ENCODE measurements at places on chromosomes 5 and 9.

DNA sequence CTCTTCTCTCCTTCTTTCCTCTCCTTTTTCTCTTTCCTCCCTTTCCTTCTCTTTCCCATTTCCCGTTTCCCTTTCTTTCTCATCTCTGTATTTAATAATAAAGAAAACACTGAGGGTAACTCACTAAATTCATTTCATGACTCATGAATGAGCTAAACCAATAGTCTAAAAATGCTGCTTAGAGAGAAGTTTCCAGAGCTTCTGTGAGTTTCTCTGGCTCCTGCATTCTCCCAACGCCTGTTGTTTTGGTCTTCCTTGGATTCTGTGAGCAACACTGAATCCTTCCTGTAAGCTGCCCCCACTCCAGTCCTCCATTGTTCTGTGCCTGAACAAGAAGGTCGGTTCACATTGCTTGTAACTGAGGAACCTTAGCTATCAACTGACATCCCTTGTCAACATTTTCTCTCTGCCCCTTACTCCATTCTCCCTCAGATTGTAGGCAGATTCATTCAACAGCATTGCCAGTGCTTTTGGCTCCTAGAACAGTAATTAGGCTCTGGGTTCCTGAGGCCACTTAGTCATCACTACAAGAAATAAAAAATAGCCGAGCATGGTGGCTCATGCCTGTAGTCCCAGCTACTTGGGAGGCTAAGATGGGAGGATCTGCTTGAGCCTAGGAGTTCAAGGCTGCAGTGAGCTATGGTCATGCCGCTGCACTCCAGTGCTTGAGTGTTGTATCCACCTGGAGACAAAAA, 237.7 kb upstream of the KLF4 start:
- DNase-seq = no peak

GRCh38 chr9:76354221-76354620, 40.0 kb downstream of the RFK start:
- DNase-seq = no peak

DNA sequence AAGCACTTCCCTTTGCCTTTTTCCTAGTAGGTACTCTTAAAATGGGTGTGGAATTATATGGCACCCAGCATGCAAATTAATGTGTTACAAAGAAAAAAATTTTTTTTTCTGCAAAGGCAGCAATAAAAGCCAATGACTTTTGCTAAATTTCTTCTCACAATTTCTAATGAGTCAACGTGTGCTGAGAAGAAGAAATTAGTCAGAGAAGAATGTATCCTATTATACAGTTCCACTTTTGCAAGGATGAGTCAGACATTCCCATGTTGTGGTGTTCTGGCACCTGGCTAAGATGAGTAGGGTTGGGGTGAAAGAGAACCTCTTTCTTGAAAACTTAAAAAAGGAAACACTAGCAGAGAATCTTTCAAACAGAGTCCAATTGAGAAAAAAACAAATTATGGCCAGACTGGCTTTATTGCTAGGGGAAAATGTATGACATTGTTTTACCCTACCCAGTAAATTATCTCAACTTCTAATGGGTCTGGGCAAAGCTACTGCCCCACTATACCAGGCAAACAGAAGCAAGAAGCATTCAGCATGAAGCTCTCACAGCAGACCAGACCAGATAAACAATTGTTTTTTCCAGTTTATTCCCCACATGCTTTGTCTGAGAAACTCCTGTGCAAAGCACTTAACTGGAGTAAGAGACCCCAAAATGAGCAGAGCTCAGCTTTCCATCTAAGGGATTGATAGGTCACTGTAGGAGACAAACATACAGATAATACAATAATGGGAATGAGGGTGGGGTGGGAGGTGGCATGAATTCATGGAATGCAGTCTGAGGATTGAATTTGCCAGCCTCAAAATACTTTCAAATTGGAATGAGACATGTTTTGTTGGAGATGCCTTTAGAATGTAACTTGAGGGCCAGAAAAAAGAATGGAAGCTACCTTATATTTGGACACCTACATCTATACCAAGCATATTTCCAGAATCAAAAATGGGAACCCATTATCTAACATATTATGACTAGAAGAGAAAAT, 220.8 kb upstream of the RFX3 start:
- DNase-seq = peak; percentile 88

GRCh38 chr5:166123717-166124116, 2167.7 kb upstream of the WWC1 start:
- no peak for DNase-seq

DNA sequence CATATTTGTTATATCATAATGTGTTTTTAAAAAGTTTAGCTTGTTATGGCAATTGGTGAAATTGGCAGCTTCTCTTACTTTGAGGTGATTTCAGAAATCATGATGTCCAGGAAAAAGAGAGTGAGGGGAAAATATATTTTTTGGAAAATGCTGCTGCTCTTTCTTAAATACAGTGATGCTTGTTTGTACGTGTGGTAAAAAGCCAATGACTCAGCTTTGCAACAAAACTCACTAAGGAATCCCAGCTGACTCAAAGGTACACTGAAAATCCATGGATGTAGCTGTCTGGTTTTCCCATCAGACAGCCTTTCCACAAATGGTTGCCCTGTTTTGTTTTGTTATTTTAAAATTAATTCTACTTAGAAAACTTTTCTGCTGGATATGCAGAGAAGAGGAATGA, 306.4 kb upstream of the PAPPA start:
- peak; percentile 21 for DNase-seq

- DNase-seq = no peak
These were observed 81.1 kb upstream of the RPS23 start for GRCh38 chr5:82359272-82359671.

DNA sequence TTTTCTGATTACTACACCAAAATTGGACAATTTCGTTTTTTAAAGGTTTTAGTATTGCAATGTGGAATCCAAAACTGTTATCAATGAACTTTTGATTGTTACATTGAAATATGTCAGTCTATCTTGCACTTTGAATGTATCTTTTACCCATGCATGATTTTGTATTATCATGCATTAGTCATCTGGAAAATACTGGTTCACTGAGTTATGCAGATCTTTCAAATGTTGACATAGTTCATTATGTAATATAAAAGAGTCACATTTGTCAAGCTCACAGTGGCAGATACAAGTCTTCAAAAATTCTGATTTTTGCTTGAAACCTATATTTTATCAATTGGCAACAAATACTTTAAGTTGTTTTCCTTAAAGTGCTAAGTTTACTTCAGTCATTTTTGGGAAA, 85.2 kb downstream of the NR3C1 start:
- no peak for DNase-seq

DNA sequence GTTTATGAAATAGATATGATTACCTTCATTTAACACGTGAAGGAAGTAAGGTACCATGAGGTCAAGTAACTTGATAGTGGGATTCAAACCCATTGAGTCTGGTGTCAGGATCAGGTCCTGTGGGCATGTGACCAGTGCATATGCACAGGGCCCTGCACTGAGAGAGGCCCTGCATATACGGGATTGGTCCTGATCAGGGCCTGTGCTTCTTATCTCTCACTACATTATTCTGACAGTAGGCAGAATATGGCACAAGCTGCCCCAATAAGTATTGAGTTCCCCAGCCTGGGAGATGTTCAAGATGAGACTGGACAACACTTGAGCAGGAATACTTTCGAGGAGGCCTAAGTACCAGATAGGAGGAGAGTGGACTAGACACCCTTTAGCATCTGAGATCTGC, 44.0 kb downstream of the GALNT10 start:
- no peak for DNase-seq

DNA sequence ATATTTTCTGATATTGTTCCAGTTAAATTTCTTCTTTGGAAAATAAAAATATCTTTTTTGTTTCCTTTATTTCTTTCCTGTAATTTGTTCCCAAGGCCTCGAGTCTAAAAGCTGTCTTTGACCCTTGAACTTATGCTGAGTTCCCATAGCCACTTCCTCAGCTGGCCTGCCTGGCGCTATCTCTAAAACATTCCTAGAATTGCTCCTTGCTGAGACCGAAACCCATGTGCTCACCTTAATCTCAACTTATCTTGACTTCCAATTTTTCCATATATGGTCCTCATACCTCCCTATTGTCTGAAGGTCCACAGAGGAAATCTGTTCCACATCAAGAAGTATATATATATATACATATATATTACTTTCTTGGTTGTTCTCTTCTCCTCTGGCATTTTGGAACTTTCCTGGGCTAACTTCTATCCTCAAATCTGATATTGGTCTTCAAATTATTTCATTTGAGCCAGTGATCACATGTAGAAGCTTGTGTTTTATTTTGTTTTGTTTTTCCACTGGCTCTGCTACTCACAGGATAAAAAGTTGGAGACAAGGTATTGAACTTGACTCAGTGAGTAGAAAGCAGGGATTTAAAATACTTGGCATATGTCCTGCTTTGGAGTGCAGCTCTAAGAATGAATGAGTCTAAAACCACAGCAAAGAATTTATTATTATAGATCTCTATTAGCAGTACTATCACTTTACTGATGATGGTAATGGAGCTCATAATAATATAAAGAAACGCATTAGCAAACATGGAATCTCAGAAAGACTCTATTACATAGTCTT, 45.2 kb downstream of the ENC1 start:
- peak; percentile 95 for DNase-seq

DNA sequence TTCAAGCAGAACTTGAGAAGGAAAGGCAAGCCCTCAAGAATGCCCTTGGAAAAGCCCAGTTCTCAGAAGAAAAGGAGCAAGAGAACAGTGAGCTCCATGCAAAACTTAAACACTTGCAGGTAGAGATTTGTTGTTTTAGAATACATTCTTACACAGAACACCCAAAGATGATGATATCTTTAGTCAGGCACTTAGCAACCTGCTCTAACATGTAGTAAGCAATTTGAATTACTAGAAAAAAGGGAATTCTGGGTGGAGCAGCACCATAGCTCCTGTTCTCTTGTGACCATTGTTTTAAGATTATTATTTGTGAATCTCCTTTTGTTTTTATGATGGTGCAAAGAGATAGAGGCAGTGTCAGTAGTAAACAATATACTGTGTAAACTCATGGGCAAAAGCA, 63.1 kb downstream of the RAB14 start:
- no peak for DNase-seq

DNA sequence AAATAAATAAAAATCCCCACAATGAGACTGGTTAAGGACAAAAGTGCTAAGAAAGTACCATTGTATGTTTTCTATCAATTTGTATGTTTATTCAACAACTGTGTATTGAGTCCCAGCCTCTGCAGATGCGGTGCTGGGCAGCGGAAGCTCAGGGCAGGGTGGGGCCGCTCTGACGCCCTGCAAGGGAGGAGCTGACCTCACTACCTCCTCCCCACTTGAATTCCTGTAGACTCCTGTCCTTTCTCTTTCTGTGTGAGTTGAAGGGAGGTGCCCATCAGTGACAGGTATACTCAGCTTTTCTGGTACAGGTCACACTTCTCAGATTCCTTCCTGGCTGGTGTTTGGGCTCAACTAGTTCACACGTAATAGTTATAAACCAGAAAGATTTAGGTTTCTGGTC, 27.0 kb downstream of the ANGPTL2 start:
- no peak for DNase-seq

DNA sequence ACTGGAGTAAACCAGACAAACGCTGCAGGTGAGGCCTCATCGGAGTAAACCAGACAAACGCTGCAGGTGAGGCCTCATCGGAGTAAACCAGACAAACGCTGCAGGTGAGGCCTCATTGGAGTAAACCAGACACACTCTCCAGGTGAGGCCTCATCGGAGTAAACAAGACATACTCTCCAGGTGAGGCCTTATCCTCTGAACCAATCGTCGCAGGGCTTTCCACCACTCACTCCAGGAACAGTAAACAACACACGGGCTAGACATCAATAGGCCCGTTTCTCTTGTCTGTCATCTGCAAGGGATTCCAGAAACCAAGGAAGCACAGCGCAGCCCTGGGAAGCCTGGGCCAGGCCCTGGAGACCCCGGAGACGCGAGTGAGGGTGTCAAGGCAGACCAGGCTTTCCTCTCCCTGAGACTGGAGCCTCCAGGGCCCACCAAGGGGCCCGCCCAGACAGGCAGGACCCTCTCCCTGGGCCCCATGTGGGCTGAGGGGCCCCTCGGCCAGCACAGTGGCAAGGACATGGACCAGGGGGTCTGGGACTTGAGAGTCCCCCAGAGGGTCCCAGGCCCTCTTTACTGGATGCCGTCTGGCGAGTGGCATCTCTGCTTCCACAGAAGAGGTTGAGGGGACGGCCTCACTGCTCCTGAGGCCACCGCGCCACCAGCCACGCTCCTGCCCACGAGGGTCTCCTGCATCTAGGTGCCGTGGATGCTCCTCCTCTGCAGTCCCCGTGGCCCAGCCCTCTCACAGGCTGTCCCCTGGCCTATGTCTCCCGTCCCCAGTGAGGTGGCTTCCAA, 26.4 kb upstream of the NSMF start:
- no peak for DNase-seq

GRCh38 chr5:121182788-121183490, 668.7 kb upstream of the FTMT start:
- DNase-seq = peak; percentile 25

DNA sequence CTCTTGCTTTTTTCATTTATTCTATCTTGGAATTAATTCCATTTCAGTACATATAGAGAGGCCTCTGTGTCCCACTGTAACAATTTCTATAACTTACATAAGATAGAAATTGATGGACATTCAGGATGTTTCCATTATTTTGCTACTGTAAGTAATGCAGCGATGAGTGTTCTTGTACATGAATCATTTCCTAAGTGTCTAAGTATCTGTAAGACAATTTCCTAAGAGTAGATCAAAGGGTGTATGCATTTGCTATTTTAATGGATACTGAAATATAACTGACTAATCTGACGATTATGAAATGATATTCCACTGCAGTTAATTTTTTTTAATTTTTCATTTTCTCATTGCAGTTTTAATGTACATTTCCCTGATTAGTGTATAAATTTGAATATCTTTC, 23.0 kb upstream of the RBM22 start:
- no peak for DNase-seq

DNA sequence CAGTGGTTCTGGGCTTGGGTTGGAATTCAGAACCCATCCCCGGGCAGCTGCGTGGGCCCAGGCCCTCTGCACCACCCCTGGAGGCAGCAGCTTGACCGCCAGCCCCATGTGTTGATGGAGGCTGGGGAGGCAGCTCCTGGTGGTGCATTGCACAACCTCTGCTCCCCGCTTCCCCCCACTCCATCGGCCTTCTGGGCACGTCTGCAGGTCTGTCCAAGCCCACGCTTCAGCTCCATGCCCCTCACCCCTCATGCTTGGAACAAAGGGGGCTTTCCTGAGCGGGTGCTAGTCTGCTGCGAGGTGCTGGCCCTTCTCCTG, 1.4 kb downstream of the NCS1 start:
- DNase-seq = no peak

GRCh38 chr5:6084376-6084775, 294.0 kb downstream of the MED10 start:
- no peak for DNase-seq
